Stimulated activated CD8-positive, alpha-beta memory T cell treated with anti-CD3 and anti-CD28 coated beads, Interleukin-7, amount 100 ng/mL, for 1 hour (primary cell): ENCODE measurements at places on chromosomes 12 and 14.

GRCh38 chr14:65303899-65304222 lies 108.7 kb upstream of the FUT8 start:
- DNase-seq, result no peak

DNA sequence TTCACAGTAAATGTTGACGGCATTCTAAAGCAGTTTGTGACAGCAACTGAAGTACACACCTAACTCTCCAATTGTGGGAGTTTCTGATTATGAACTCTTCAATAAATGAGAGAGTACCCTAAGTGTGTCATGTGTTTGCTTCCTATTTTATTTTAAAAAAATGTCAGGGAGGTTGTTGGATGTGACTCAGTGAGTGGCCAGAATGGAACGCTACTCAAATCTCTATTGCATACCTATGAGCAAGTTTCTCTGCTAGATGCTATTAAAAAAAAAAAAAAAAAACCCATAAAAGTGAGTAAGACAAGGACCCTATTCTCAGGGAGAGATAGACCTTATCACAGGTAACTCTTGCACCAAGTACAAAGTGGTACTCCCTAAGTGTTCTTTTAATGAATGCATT lies 256.6 kb downstream of the BTG1 start:
- no peak for DNase-seq

- no peak for DNase-seq
Measured at GRCh38 chr12:107225635-107226034, 132.3 kb upstream of the CRY1 start.

- DNase-seq, result no peak
Measured at GRCh38 chr14:20631880-20632389, 9.6 kb downstream of the OR6S1 start.

DNA sequence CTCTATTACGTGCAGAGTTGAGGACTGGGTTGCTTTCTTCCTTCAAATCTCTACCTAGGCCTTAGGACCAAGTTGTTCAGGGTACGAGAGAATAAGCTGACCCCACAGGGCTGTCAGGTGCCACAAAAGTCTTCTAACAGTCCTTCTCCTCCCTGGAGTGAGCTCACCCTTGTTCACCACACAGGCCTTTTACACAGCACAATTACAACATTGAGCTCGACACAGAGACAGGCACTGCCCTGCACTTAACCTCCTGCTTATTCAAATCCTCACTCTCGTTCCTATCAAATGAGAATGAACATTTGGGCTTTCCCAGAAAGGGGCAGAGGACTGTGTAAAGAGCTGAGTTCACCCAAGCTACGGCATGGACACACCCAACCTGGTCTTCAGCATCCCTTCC lies 2.4 kb downstream of the GALNT6 start:
- DNase-seq, result no peak

DNA sequence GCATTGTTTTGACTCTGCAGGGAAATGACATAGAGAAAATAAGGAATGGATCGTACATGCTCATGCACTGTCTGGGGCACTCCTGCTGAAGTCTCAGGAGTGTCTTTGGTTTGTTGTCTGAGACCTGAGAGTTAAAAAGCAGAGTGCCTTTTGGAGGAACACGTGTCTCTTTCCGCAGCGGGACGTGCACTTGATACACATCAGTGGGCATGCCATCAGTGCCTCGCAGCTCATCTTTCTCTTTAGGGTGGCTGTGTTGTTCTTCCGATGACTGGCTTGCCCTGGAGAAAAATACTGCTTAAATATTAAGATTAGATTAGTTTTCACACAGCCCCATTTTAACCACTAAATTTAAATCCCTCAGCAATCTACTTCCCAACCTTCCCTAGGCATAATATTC lies 835.9 kb downstream of the DIO2 start:
- no peak for DNase-seq

DNA sequence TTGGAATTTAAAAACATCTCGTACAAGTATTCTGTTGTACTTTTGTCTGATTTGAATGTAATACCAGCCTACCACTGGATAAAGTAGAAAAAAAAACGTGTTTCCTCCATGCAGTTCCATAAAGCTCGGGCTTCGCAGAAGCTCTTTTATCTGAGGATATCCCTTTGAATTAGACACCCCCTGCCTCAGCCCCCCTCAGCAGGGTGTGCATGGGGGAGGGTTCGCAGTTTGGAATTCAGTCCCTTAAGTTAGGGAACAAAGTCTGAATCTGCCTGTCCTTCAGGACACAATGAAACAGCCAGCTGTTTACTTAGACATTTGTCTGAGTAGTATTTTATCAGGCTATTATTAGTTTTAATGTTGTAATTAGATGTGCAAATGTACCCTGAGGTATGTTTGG lies 234.0 kb upstream of the CAND1 start:
- no peak for DNase-seq

DNA sequence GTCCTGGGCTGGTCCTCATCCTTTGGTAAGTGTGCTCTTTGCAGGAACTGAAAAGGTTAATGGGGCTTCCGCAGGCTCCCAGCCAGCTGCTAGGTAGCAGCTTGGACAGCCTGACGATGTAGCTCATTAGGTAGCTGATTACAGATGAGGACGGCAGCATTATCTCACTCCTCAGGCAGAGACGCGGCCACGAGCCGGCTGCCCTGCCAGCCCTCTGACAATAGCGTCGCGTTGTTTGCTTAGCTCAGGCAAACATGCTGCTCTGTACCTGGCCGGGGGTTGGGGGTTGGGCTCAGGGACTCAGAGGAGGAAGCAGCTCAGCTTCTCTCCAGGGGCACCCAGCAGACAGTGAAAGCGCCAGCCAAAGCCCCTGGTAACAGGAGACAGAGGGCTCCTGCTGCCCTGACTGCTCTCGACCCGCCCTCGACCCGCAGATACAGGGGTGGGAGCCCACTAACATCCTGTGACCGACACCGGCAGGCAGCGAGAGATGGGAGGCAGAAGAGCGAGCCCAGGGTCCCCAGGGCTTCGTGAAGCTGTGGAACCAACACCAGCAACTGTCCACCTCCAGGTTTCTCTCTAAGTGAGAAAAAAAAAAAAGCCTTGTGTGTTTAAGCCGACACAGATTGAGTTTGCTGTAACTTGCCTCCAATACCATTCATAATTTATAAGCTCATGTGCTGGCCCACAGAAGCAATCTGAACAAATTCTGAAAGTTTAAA lies 53.4 kb upstream of the DLK1 start:
- no peak for DNase-seq

- DNase-seq, result no peak
Measured at GRCh38 chr14:56886471-56887062, 76.3 kb upstream of the OTX2 start.

GRCh38 chr14:65482757-65483438 lies 70.4 kb downstream of the FUT8 start:
- DNase-seq, result no peak

DNA sequence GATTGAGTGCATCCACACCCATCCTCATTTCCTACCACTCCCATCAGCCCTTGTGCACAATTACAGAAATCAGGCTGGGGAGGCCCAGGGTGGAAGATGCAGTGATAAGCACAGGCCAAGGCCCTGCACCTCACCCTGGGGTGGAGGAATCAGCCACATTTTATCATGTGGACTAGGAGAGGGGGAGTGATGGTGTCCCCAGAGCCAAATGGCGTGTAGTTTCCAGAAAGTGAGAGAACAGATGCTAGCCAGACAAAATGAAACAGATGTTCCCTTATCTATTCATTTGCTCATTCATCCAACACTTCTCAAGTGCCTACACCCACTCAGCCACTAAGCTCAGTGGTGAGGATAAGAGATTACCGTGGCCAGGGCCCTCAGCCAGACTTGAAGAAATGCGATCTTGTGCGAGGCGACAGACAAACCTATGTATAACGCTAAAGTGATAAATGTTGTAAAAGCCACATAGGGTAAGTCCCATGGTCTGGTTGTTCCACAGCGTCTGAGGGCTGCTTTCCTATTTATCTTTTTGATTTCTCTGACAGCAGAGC lies 93.6 kb downstream of the STAB2 start:
- no peak for DNase-seq

DNA sequence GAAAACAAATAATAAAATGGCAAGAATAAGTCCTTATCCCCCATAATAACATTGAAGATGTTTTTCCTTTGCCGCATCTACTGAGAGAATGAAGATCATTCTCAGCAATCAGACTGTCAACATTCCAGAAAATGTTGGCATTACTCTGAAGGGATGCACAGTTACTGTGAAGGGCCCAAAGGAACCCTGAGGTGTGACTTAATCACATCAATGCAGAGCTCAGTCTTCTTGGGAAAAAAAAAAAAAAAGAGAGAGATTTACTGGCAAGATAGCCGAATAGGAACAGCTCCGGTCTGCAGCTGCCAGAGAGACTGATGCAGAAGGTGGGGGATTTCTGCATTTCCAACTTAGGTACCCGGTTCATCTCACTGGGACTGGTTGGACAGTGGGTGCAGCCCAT lies 41.3 kb upstream of the OR6J1 start:
- DNase-seq, result no peak

DNA sequence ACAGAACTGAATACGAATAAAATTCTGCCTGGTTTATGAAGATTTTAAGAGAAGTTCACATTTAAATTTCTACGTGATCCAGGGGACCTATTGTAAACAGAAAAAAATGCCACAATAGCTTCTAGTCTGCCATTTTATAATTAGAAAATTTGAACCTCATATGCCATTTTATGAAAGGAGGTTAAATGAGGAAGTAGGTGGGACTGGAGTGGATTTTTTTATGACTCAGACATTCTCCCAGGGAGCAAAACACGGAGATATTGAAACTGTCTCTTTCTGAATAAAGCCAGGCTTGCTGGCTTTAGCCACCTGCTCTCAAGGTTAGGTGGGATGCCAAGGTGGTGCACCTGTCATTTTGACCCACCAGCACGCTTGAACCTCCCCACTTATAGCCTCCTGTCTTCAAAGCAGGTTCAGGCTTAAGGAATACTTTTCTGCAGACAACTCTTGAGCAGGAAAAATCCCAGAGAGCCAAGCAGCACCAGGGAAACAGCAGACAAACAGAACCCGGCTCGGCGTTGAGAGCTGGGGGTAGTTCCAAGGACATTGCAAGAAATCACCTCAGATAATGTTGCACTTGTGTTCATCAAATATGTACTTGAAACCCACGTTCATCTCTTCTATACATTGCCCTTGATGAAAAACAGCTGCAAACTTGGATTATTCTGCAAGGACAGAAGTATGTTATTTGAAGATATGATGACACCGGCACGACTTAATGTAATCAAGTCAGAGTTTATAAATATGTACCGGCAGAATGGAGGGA lies 203.7 kb downstream of the PPM1H start:
- no peak for DNase-seq

GRCh38 chr12:62683776-62684569 lies 217.3 kb downstream of the MON2 start:
- DNase-seq, result no peak

GRCh38 chr14:100715803-100716202 lies 10.9 kb upstream of the DLK1 start:
- DNase-seq, result no peak

DNA sequence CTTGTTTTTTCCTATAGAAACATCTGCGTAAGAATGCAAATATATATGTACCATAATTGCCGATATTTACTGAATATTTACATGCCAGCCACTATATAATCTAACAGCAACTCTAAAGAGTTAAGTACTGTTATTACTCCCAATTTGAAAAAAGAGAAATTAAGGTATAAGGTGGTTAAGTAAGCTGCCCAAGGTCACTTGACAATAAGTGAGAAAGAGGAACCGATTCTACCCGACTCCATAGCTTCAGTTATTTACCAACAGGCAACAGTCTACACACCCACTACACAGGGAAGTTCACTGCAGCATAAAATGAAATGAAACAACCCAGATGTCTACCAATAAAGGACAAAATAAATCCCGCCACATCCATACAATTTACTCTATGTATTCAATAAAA lies 1.1 kb downstream of the MIS18BP1 start:
- no peak for DNase-seq

- DNase-seq, result no peak
Measured at GRCh38 chr14:28161040-28161439, 605.5 kb upstream of the FOXG1 start.

- no peak for DNase-seq
Measured at GRCh38 chr14:65492266-65492665, 79.7 kb downstream of the FUT8 start.

DNA sequence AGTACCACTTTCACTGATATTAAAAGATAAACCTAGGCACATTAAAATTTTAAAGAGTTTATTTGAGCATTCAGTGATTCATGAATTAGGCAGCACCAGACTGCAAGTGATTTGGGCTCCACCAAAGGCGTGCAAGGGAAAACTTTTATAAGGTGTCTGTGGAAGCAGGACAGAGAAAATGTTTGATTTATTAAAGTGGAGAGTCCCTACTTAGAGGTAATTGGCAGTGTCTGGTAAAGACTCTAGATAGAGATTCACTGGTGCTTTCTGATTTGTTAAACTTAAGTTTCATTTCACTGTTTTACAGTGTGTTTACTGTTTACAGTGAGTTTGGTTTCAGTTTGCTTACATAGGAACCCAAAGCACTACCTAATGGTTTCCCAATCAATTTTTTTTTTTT lies 72.8 kb downstream of the ANKS1B start:
- DNase-seq, result no peak

GRCh38 chr12:31931796-31932715 lies 27.2 kb upstream of the RESF1 start:
- DNase-seq, result no peak

GRCh38 chr14:103392572-103392971 lies 7.4 kb downstream of the MARK3 start:
- no peak for DNase-seq

DNA sequence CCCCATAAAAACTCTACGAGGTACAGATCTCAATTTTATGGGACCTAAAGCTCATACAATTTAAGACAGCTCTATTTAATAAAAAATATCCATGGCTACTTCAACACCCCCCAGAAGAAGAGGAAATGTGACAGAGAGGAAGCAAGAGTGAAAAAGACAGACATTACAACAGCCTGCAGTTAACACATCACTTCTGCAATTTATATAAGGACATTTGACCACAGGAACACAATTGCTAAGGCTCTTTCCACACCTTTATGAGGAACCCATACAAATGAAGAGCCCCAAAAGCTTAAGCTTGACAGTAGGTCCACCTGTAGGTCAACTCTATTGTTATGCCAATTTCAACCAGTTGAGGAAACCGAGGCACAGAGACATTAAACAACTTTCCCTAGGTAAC lies 5.6 kb downstream of the OR10P1 start:
- DNase-seq, result no peak

- DNase-seq, result no peak
Measured at GRCh38 chr12:39144613-39145061, 239.2 kb upstream of the CPNE8 start.

DNA sequence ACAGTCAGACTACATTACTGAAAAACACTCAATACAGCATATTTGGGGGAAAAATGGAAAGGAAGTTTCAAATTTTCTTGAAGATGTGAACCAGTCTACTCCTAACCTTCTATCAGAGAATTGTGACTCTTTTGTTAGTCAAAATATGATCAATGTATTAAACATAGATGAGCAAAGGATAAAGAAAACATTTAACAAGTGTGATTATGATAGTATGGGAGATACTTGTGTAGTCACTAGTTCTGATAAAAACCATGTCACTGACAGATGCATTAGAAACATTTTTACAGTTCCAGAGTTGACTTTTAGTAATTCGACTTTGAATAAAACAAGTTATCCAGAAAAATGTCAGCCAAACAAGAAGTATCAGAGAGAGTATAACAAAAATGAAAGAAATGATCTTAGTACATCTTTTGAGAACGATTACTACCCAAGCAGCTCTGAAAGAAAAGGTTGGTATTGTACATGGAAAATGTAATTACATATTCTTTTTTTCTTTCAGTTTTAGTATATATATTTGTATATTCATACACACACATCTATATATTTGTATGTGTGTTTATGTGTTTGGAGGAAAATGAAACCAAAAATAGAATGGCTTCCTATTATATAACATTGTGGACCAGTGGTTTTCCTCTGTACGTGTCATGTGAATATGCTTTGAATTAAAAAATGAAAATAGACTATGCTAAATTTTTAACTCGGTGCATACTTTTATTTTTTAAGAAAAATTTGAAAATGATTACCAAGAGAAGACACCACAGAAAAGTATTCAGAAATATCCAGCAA lies 63.3 kb upstream of the ABCD2 start:
- no peak for DNase-seq
